ENCODE measurements at places on chromosomes 2 and 18.

DNA sequence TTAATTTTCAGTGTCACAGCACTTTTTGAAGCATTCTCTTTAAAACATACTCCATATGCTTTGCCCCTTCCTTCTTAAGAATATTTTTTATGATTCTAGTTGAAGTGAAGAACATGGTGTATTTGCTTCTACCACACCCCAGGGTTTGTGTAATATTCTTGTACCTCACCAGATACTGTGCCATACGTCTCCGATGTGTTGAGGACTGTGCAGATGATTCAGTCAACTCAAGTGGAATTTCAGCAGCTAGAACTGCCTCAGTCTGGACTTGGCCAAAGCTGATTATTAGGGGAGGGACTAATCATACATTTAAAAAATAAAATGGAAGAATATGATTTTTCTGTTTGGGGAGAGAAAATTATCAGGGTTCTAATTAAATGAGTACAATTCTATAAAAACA lies 115.7 kb downstream of the MYO1B start:
- no peak for DNase-seq

DNA sequence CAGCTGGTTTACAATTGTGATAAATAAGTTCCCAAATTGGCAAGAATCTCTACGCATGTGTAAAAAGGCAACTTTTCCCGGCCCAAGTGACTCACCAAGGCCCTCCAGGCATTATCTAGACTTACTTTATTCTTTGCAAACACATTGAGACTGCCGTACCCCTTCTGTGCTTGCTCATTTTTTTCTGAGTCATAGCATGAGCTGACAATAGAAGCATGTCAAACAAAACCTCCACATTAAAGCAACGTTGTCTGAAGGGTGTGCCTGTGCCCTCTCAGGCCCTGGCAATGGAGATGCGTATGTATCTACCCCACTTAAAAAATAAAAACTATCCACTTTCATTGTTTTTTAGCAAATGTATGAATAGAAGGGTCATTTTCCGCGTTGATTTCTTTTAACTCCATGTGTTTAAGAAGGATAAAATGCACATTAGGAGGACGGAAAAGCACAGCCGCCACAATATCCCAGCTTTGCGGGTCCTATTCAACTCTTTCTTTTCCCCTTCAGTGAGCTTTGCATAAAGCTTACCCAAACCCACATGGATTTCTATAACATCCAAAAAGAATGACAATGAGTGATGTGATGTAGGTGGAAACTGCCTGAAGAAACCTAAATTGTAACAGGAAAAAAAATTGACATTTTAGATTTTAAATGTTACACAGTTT lies 298.2 kb downstream of the CDCA7 start:
- DNase-seq: no peak

DNA sequence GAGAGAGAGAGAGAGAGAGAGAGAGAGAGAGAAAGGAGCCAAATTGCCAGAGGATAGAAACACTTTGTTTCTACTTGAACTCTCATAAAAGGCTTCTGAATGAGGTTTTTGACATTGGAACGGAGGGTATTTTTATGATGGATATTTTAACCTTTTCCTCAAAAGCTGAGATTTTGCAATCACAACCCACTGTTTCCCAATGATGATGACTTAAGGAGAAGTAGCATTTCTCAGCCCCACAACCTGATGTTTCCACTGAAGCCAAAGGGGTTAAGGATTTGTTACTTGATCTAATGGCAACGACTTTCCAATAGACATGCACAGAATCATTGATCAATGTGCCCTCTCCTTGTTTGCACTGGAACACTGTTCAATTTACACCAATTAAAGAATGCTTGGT lies 67.1 kb upstream of the POU3F3 start:
- no peak for DNase-seq

DNA sequence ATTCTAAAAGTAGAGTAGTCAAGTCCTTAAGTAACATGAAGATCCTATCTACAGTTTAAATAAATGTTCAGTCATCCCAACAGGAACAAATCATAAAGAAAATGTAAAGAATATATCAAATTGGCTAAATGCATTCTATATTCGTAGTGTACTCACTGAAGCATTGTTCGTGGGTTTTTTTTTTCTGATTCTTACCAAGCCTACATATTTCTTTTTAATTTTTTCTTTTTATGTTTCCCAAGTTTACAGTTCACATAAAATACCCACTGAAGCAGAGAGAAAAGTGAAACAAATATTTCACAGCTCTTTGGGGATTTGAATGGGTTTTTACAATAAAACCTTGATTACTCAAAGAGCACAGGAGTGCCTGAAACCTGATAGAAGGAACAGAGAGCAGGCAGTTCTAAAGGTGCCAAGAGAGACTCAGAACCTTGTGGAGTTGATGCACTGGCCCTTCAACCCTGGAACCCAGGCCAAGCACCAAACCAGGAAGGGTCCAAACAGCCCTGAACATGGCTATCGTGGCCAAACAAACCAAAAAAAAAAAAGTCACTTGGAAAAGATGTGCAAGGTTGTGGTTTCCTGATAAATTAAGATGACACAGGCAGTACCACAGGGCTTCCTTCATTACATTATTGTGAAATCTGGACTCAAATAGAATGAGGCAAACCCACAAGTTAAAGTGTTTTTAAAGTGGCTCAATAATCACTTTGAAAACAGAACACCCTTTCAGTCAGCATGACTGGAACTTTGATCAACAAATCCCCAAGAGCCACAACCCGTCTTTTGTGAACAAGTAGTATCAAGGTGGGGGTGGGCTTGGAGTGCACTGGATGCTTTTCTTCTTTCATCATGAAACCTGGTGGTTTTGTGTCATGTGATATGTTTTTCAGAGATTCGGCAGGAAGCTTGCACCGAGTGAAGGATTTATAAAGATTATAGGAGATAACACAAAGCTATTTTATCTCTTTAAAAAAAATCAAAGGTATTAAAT lies 245.0 kb upstream of the FN1 start:
- peak; percentile 32 for DNase-seq

GRCh38 chr18:23126376-23127056 lies 8.8 kb upstream of the CABLES1 start:
- no peak for DNase-seq

- no peak for DNase-seq
Measured at GRCh38 chr2:136154384-136154783, 36.4 kb upstream of the CXCR4 start.

DNA sequence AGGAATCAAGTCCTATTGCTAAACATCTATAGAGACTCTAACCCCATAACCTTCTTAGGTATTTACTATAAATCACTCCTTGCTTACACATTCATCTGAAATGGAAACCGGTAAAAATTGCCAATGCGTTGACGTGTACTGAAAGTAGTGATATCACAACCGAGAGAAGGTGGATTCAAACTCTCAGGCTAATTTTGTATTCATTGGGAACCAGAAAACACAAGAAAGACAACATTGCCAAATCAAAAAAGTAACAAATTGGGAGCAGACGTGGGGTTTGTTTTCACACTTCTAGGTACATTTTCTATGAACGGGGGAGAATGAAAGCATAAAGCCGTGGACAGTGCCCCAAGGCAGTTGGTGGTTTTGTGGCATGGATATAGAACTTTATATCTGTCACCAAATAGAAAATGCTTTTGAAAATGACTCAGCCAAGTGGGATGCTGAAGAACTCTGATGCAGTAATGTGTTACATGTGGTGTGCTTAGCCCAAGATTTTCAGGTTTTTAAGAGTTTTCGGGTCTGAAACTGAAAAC lies 155.1 kb upstream of the RASGRP3 start:
- DNase-seq: no peak

DNA sequence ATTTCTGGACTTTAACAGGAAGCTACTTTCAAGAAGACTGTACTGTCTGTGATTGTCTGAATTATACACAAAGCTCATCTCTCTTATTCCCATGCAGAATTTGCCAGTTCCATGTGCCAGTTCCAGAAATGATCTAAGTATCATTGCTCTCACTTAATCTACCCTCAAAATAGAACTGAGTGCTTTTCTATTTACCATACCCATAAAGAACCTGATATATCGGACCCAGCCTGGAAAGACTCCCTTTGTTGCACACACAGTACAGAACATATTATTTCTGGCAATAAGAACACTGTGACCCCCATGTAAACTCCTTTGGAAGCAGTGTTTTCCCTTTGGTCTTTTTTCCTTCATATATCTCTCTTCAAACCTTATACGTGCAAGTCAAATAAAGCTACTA lies 102.3 kb upstream of the TTN start:
- no peak for DNase-seq

- DNase-seq: no peak
Measured at GRCh38 chr2:95760806-95761525, 169.2 kb downstream of the TRIM43 start.

GRCh38 chr2:185689906-185690539 lies 48.6 kb upstream of the FSIP2 start:
- no peak for DNase-seq

DNA sequence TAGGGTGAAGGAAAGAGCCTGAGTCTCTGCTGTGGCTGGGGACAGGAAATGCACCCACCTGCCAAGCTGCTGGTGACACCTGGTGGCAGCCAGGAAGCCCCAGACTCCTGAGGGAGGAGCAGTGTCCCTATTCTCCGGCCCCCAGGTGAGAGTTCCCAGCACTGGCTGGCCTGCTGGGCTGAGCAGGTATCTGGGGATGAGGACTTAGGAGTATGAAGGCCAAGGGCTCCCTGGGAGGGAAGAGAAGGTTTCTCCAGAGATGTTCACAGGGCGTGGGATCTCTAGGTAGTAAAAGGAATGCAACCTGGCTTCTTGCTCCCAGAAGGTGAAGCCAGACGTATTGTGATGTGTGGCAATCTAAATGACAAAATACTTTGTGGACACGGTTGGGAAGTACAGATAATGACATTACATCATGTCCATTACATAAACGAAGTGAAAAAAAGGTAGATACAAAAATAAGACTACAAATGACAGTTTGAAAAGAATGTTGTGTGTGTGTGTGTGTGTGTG lies 75.8 kb upstream of the SLC1A4 start:
- no peak for DNase-seq

All from T-helper 1 cell (primary cell).